ENCODE measurements at places on chromosomes 4 and X. TPM values are rescaled to one million over a fixed set of nuclear protein-coding genes. Genes with fewer than 3 reads are reported as not detected.

Gene ESX1
- total RNA-seq = not detected

Gene C1QTNF7
- 12.5 TPM for total RNA-seq

- H3K27me3 ChIP-seq = no peaks in the 10 kb centered on the region
- H3K36me3 ChIP-seq = peaks cover 20% of the 10 kb centered on the region
These were observed 40.2 kb downstream of the FAM114A1 start for GRCh38 chr4:38907696-38908270.

- no peak overlapping the region for H3K4me3 ChIP-seq
These were observed 65.5 kb downstream of the FHDC1 start for GRCh38 chr4:153001626-153002025.

GRCh38 chrX:106208154-106208553 is 40.0 kb downstream of the PWWP3B start:
- H3K4me1 ChIP-seq = no peaks in the 10 kb centered on the region
- no peak overlapping the region for H3K4me3 ChIP-seq
- no peak for DNase-seq
- H3K27me3 ChIP-seq = no peaks in the 10 kb centered on the region

DNA sequence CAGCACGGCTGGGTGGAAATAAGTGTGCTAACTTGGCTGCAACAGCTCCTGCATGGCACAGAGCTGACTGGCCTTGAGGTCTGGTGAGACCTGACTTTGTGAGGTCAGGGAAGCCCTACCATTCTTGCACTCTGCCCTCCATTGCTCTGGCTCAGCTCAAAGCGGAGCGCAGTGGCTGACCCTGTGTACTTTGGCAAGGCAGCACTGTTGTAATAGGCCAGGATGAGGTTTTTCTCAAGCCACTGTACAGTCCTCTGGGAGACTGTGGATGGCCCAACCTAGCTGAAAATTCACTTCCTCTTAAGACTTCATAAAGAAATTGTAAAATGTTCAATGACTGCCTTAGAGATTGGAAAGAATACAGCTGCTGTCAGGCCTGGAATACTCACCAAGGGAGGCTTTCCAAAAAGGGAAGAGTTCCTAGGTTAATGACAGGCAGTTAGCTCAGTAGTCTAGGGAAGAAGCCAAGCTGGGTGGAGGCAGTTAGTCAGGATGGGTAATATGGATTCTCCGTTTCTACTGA is 129.8 kb downstream of the GUCY2F start:
- H3K36me3 ChIP-seq = no peaks in the 10 kb centered on the region
- no peak overlapping the region for H3K27ac ChIP-seq
- H3K27me3 ChIP-seq = no peaks in the 10 kb centered on the region
- no peak overlapping the region for H3K4me3 ChIP-seq

DNA sequence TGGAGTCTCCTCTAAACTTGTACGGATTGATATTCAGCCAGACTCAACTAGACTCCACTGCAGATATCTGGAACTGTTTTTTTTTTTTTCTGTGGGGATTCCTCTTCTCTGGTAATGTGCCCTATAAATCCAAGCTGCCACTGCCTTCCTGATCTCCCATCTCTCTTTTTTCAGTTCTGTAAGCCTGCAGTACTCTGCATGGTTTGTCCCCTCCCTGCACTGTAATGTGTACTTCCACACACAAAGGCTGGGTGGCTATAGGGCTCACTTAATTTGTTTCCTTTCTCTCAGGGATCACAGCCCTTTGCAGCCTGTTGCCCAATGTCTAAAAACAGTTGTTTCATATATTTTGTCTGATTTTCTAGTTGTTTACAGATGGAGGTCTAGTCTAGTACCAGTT is 84.7 kb upstream of the RPA4 start:
- H3K27me3 ChIP-seq = no peaks in the 10 kb centered on the region
- peaks cover 2% of the 10 kb centered on the region for H3K4me1 ChIP-seq
- H3K36me3 ChIP-seq = no peaks in the 10 kb centered on the region

DNA sequence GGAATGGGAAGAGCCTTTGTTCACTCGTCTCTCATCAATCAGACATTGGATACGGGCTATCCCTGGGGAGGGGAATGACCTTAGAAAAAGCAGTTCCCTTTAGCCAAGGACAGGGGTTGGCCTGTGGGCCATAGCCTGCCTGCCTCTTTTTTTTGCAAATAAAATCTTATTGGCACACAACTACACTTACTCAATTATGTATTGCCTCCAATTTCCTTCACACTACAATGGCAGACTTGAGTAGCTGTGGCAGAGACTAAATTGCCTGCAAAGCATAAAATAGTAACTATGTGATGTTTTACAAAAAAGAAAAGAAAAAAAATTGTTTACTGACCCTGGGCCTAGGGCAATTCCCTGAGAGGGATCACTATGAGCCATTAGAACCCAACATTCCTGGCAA is 23.4 kb downstream of the PPP1R2C start:
- DNase-seq = no peak
- H3K4me1 ChIP-seq = no peaks in the 10 kb centered on the region
- H3K27me3 ChIP-seq = no peaks in the 10 kb centered on the region
- H3K36me3 ChIP-seq = no peaks in the 10 kb centered on the region
- no peak overlapping the region for H3K4me3 ChIP-seq
